ENCODE measurements at places on chromosomes 16 and 17.

- no peak for DNase-seq
These were observed 57.2 kb upstream of the CDH5 start for GRCh38 chr16:66309215-66309807.

DNA sequence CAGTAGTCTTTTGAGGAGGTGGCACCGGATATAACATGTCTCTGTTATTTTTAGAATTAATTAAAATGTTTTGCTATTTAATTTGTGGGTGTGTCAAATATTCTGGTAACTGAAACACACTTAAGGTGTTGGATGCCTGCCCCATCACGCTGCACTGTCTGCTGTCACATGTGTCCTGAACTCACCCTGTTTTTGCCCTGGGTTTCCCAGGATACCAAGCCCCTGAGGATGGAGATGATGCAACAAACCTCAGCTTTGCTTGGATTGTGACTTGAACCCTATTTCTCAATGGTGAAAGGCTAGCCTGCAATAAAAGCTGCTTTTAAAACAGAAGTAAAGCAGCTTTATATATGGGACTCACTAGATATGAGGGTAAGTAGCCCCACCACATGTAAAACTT is 11.5 kb upstream of the DUSP14 start:
- no peak for DNase-seq

DNA sequence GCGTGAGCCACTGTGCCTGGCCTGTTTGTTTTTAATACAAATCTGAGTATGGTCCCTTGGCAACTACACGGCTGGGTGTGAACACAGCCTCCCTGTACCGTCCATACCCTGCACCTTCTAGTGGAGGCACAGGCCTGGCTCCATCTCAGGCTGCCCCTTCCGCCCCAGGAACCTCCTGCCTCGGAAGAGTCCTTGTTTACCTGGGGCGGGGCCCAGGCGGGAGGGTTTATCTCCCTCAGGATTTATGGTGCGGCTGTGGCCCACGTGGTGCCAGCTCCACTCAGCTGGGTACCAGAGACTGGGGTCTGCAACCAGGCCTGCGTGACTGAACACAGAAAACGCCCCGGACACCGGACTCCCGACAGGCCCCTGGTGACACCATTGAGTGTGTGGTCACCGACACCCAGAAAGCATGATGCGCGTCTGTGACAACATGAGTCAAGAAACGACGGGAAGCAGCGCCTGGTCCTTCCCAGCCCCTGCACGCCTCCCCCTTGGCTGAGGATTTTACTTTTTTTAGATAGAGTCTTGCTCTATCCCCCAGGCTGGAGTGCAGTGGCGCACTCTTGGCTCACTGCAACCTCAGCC is 19.0 kb downstream of the UNKL start:
- no peak for DNase-seq

DNA sequence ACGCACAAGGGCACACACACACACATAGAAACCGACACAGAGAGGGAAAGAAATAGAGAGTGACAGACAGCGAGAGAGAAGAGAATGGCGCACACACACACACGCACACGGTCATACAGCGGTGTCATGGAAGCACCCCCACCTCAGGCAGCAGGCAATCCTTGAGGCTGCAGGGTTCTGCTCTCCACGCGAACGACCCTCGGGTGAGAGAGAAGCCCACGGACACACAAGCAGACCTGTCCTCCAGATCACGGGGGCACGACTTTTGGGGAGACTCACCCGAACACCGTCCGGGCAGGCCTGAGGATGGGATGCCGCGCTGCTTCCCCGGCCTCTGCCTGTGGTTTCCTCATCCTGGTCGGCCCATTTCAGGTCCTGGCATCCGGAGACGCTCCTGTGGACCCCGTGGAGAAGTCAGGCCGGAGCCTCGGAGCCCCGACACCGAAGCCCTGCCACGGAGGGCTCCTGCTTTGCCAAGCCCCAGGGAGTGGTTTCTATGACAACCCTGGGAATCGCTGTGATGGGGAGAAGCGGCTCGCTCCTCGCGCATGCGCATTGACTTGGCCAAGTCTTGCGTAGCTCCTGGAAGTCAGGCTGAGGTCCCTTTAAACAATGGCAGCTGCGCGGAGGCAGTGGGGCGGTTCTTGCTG is 118.2 kb upstream of the KCNJ18 start:
- DNase-seq: no peak

DNA sequence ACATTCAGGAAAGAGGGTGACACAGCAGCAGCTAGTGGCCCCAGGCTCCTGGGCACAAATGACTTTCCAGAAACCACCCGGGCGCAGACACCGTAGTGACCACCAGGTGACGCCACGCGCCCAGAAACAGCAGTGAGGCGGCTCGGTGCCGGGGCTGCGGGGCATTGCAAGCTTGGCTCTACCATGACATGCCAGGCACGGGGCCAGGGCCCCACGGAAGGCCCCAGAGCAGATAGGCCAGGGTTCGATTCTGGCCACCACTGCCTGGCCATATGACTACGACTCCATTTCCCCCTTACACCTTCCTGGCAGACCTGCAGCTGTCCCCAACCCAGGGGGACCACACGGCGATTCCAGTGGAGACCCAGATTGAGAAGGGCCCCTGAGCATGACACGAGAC is 6.7 kb downstream of the RHBDF1 start:
- DNase-seq: peak; percentile 67

DNA sequence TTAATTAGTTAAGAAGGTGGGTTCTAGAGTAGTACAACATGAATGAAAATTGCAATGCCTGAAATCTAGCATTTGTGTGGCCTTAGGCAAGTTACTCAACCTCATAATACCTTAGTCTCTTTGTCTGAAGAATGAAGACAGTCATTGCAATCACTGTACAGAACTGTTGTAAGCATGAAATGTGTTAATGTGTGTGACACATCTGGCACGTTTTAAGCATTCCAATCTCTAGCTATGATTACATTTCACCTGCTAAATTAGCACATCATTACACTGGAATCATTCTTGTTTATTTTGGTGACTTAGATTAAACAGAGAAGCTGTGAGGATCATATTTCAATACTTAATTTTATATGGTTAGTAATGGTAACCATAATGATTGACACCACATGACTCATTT is 629.7 kb upstream of the KIF2B start:
- no peak for DNase-seq

GRCh38 chr17:77316191-77316641 is 175.4 kb downstream of the SEC14L1 start:
- no peak for DNase-seq

DNA sequence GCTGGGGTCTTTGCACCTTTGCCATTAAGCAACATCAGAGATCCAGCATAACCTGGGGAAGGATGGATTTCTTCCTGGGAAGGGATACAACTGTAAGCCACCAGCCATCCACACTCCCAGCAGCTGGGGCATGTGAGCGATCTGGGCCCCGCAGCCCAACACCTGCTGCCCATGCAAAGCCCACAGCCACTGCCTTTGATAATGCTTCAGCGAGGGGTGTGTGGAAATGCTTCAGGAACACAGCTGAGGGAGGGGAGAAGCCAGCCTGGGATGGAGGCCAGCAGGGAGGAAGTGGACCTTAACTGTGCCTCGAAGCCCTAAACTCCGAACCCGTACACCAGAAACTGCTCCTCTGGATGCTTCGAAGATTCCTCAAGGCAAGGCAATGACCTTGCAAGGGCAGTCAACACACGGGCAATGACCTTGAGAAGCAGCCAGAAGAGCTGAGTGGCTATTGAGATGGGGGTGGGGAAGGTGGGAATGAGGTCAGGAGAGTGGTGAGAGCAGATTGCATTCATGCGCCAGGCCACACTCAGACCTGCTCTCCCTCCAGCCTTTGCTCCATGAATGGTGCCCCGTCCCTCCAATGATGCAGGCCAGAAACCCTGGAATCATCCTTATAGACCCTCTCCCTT is 49.1 kb downstream of the KATNIP start:
- no peak for DNase-seq

- DNase-seq: no peak
These were observed 73.3 kb downstream of the ENGASE start for GRCh38 chr17:79147746-79148506.

Data from Caco-2 (cell line).